ENCODE measurements at places on chromosomes 2 and 18.
A peak's percentile ranks its signal among the peaks of the same experiment; 100 is the strongest.

DNA sequence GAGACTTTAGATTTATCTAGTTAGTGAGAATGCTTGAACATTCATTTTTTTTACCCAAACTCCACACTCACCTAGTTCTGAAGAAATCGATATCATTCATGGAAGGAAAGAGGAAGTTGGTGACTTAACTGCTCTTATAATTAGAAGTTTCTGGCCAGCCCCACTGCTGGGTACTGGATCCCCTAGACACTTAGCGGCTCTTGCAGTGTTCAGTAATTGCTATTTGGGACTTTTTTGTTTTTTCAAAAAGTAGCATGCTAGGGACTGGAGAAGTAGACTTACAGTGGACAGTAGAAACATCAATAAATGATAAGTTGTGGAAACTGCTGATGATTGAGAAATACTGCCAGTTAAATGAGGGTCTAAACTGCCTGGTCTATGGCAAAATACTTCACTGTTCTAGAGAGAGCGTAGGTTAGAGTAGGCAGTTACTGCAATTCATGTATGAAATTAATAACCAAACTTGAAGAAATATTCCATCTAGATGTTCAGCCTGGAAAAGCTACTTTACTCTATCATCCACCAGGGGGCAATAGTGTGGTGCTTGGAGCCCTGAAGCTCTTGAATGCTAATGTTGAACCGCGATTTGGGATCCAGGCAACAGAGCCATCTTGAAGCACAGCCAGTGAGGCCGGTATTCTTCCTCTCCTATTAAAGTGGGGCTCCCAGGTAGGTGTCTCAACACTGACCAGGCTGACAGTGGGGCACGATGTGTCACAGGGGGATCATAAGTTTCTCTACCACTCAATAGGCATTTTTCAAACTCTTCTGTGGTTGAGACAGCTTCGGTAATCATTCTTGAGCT is 146.1 kb upstream of the SESTD1 start:
- peak; percentile 31 for DNase-seq

- no peak for DNase-seq
These were observed 67.6 kb downstream of the CRIM1 start for GRCh38 chr2:36423172-36423571.

GRCh38 chr2:63058921-63059792 is 8.5 kb downstream of the OTX1 start:
- peak; percentile 25 for DNase-seq

DNA sequence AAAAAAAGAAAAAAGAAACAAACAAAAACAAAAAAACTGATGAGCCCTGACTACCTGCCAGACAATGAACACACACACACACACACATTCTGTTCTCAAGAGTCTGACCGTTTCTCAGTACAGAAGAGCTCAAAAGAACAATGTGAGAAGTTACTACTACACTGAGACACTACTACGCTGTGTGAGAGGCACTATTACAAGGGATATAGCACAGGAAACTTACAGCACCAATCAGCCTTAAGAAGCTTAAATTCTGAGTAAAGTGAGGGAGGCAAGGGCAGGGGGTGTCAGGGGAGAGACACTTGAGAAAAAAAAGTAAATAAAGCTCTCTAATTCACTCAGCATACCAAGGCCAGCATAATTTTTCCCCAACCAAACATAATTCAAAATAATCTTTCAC is 32.5 kb downstream of the WDR33 start:
- DNase-seq, result no peak

DNA sequence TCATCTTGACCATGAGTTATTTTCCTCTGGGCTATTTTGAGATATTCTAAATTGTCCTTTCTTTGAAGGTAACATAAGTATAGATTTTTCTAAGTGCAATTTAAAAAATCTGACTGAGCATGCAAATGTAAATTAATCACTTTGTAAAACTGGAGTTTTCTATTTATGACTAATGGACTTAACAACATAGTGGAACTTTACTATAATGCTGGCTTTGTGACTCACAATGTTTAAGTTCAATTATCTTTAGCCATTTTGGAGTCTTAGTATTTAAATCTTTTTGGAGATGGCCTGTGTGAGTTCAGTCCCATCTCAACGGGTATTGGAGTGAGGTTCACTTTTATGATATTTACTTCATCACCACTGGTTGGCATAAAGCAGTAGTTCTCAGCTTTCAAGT is 35.2 kb upstream of the NOSTRIN start:
- no peak for DNase-seq

GRCh38 chr2:17401096-17401495 is 117.1 kb downstream of the RAD51AP2 start:
- DNase-seq, result no peak

- no peak for DNase-seq
These were observed 91.0 kb downstream of the TGIF1 start for GRCh38 chr18:3540805-3541548.

- DNase-seq, result no peak
These were observed 146.2 kb downstream of the ARHGAP28 start for GRCh38 chr18:6875749-6876148.

- DNase-seq, result no peak
These were observed 86.4 kb downstream of the EML6 start for GRCh38 chr2:54809819-54810218.

GRCh38 chr2:219296631-219297391 is 12.4 kb downstream of the PTPRN start:
- DNase-seq, result peak; percentile 24

- DNase-seq, result no peak
These were observed 140.0 kb downstream of the ZEB2 start for GRCh38 chr2:144379851-144380311.

- DNase-seq, result no peak
These were observed 133.9 kb upstream of the ARL4C start for GRCh38 chr2:234630801-234631261.

DNA sequence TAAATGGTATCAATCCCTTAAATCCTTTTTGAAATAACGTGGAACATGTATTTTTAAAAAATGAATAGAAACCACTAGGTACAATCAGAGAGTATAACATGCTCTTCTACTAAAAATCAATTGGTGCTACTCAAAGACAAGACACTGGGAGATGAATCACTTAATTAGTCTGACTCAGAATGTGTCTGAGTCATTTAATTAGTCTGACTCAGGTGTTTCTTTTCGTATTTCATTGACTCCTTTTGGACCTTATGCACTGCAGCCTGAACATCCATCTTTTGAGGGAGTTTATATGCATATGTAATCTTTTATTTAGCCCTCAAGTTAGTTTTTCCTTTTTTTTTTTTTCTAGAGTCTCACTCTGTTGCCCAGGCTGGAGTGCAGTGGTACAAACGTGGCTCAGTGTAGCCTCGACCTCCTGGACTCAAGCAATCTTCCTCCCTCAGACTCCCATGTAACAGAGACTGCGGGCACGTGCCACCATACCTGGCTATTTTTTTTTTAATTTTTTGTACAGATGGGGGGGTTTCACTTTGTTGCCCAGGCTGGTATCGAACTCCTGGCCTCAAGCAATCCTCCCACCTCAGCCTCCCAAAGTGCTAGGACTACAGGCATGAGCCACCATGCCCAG is 26.5 kb downstream of the PPP4R3B start:
- DNase-seq, result no peak

DNA sequence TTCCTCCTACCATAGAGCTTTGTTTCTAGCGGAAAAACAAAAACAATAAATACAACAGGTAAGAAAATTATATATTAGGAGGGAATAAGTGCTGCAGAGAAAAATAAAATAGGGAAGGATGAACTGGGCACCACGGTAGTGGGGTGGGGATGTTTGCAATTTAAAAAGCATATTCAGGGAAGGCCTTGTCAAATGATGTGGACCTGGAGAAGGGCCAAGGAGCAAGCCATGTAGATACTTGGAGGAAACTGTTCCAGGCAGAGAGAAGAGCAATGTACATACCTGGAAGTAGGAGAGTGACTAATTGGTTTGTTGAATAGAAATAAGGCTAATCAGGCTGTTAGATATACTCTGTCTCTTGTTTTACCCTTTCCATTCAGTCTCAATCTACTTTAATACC is 136.5 kb downstream of the ROCK1 start:
- DNase-seq, result no peak

DNA sequence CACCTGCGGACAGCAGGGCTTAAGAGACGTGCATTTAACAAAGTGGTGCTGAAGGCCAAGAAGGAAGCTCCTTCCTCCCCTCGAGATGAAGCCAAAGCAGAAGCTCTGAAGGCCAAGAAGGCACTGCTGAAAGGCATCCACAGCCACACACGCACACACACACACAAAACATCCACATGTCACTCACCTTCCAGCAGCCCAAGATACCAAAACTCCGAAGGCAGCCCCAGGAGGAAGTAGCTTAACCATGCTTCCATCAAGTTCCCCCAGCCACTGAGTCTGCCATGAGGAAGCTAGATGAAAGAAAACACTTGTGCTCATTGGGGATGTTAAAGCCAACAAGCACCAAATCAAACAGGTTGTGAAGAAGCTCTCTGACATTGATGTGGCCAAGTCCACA is 175.7 kb upstream of the POU3F3 start:
- no peak for DNase-seq

DNA sequence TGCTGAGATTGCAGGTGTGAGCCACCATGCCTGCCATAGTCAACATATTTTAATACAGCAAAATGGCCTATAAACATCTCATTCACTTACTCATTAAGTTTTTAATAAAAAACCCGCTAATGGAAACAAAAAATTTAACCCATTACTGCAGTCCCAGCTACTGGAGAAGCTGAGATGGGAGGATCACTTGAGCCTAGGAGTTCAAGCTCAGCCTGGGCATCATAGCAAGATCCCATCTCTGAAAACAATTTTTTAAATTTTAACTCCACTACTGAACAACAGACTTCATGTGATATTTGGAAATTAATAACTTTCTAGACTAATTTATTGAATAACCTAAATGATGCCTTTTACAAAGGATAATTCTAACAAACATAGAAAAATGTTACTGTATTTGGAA is 5.4 kb downstream of the PPP4R3B start:
- DNase-seq, result no peak

DNA sequence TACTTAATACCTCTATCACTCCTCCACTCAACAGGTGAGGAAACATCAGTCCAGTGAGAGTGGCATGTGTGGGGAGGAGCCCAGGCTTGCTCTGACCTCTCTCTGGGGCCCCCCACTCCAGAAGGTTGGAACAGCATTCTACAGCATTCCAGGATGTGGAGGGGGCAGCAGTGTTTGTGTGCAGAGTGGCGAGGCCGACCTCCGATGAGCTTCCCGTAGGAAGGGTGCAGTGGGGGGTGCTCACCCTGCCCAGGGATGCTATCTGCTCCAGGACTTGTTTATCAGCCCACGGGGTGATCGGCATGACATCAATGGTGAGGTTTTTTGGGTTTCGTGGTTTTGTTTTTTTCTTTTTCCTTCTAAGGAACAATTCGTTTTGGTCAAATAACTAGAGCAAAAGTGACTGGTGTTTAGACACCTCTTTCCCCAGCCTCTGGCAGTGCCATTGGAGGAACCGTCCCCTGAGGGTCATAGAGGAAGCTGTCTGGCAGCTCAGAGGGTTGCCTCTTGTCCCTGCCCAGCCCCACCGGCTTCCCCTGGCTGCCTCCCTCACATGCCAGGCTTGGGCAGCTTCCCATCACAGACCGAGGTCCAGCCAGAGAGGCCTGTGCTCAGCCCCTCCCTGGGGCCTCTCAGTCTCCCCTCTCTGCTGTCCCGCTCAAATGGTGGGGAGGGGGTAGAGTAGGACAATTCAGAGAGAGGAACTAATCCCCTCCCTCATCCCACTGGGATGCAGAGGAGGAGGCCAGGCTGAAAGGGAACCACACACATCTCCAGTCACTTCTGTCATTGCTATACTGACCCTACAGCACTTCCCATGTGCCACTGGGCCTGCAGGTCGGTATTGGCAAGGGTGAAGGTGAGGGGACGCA is 96.5 kb downstream of the ZFP36L2 start:
- peak; percentile 59 for DNase-seq

GRCh38 chr2:110771547-110772382 is 39.4 kb downstream of the ACOXL start:
- no peak for DNase-seq

DNA sequence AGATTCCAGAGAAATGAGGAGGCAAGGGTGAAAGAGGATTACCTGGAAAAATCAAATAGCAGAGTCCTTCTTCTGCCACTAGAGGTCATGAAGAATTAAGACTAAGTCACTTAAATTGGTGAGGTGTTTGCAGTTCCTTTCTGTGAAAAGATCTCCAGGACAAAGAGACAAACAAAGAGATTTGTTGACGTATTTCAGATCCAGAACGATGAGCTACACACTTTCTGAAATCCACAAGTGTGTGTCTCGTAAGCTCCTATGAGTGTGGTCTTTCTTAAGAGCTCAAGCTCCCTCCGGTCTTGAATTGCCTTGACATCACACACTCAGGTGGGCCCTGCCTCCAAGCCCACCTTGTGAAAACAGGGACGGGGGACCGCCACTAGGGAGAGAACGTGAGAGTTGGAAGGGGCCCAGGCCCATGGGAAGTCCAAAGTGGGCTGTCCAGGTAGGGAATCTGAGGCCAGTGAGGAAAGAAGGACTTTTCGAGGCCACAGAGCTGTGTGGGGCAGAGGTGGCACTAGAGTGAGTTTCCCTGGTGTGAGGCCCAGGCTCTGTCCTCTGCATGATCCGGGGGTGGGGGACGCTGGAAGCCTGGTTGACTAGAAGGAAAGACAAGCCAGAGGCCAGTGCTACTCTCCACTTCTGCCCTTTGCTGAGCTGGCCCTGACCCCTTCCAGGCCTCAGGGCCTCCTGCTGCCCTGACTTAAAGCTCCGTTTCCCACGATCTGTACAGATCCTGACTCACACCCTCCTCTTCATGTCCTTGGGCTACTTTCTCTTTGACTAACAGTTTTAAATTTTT is 168.1 kb upstream of the NCK2 start:
- no peak for DNase-seq

GRCh38 chr2:144479659-144480058 is 40.3 kb downstream of the ZEB2 start:
- no peak for DNase-seq

GRCh38 chr18:48832938-48833700 is 117.6 kb downstream of the SMAD7 start:
- DNase-seq, result peak; percentile 33

DNA sequence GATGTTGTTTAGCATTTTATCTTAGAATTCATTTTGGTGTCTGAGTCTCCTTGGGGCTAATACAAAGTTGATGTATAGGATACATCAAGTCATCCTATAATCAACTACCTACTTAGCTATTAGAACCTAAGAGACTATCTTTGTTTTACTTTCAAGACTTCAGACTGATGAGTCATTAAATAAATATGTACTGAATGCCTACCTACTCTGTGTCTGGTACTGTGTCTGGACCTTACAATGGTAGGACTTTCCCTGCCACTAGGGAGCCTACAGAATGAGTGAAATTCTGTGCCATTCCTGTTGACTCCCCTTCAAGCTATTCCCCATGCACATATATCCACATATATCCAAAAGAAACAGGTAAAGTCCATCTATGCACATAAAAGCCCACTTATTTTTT is 114.5 kb downstream of the ERBB4 start:
- no peak for DNase-seq

DNA sequence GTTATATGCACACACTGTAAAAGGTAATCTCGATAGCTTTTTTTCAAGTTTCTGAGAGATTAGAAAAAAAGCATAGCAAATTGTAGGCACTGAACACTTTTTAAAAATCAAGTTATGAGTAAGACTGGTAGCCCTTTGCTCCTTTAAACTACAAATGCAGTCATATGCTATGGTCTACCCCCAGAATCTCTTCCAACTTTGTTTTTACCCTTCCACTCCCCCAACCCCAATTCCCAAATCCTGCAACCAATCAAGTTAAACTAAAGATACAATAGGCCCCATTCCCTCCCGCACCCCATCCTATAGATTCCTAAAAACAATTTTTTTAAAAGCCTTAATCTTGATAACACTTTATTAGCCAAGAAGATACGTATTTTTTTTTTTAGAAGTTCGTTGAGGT is 752 bp upstream of the BAZ2B start:
- no peak for DNase-seq
